ENCODE measurements at places on chromosomes 1 and 21. TPM values are rescaled to one million over a fixed set of nuclear protein-coding genes. Genes with fewer than 3 reads are reported as not detected.
A peak's percentile ranks its signal among the peaks of the same experiment; 100 is the strongest.

DNA sequence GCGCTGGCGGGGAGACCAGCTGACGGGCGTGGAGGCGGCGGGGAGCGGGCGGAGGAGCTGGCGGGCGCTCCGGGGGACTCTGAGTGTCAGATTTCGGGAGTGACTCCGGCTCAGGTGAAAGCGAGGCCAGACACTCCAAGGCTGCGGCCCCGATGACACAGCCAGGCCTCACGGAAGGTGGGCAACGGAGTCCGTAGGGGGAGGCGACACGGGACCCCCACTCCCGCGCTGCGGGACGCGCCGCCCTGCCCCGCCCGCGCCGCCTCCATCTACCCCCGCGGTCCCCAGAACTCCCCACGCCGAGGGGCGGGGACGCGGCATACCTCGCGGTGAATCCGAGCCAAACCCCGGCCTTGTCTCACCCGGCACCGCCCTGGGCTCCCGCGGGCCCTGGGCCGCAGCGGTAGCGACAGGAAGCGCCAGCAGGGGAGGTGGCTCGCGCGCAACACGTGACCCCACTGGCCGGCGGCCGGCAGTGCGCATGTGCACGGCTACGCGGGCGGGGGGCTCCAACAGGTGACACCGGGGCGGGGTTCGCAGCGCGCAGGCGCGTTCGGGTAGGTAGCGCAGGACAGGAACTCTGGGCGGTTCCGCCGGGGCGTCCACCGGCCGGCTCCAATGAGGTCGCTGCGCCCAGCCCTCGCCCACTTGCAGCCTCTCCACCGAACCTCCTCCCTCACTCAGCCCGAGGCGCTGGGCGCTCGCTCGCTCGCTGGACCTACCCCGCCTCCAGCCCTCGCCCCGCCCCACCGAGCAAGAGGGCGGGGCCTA is at the start of gene CC2D1B:
TSS of gene CC2D1B (minus strand) at position 460 of the 771 bp plus-strand sequence. CDS start 1,585 bp downstream, outside the sequence.
- DNase-seq, result peak; percentile 99

DNA sequence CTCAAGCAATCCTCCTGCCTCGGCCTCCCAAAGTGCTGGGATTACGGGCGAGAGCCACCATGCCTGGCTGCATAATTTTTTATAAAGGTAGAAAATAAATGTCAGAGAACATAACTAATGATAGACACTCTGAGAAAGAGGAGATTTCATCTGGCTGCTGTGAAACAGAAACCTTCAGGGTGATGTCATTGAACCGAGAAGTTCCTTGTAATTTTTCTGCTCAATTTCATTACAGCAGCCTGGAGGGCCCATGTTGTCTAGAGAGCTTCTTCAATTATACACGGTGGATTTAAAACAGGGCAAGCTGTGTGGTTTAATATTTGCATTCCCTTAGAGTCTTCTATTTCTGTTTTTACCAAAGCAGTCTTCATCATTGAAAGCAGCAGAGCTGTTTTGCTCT is 64.3 kb upstream of the MORC3 start:
- no peak for DNase-seq

Gene FCGR3B
- total RNA-seq, result not detected

Gene HDGF
- total RNA-seq, result 340 TPM

DNA sequence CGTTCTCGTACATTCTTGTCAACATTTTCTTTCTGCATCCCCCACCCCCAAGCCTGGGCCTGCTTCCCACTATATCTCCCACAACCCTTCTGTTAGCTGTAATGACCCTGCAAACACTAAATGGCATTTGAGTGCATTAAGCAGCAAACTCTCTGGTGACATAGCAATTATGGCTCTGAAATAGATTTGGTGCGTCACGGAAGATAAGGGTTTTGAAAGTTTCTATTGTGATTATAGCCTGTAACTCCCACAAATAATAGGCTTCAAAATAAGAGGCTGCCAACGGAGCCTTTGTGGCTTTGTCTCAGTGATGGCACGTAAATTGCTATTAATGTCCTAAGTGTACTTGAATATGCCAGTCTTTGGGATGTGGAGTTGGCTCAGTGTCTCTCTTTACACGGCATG is 277.6 kb downstream of the PBX1 start:
- DNase-seq, result no peak

- DNase-seq, result no peak
These were observed 480.0 kb upstream of the USP24 start for GRCh38 chr1:55695151-55695550.

DNA sequence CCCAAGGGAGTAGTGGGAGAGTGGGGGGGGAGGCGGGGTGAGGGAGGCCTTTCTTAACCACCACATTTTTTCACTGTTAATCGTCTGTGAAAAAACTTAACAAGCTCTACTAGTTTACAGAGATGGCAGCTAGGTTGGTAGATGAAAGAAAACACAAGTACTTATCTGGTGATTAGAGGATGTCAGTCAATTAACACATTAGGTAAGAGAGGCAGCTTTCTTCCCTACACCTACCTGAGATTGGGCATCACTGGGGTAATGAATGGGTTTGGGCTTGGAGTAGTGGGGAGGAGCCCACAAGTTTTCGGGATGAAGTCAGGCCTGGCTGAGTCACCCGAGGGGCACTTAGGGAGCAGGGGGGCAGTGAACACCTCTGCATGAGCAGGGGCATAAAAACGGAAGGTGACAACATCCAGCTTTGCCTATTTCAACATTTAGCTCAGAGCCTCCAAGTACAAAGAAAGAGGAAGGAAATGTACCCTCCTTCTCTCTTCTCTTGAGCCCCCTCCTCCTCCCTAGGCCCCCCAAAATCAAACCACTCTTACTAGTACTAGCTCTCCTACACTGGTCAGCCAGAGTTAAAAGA is 2.5 kb downstream of the LBR start:
- DNase-seq, result no peak

Gene SPRR1B
- not detected for total RNA-seq

Gene APCS
- not detected for total RNA-seq

Gene SPATA46
- total RNA-seq, result not detected

- DNase-seq, result no peak
These were observed 86.4 kb upstream of the ESRRG start for GRCh38 chr1:216809649-216810048.

Gene LAMC2
- not detected for total RNA-seq

DNA sequence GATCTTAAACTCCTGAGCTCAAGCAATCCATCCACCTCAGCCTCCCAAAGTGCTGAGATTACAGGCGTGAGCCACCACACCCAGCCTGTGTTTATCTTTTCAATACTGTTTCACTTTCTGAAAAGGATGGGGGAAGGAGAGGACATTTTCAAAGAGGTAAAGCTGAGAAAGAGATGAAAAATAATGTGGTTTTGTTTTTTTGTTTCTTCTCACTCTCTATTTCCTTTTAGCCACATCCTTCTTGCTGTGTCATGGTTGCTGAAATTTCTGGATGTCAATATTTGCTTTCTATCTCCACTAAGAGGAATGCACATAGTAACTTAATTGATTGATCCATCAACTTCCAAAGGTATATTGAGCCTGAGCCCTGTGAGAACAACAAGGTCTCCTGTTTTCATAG is 6.4 kb upstream of the C1orf21 start:
- DNase-seq, result no peak

DNA sequence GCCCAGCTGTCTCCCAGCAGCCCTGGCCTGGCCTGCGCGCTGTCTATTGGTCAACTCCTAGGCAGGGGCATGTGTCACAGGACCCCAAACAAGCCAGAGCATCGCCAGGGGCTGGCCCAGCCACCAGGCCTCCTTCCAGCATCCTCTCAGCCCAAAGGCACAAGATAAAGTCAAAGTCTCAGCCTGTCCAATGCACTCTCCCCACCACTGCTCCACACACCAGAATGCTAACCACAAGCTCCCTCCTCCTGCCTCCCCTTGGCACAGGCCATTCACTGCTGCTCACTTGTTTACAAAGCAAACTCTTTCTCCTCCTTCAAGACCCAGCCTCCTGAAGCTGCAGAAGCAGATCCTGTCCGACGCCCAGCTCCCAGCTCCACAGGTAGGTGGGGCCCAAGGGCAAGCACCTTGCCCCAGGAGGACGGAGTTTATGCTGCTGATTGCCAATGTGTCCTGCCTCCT is 133.4 kb downstream of the DMRTB1 start:
- no peak for DNase-seq

- DNase-seq, result no peak
These were observed 27.8 kb downstream of the OSBPL9 start for GRCh38 chr1:51644533-51645197.

Gene SEMA6C
- 1.7 TPM for total RNA-seq

- DNase-seq, result no peak
These were observed 405.3 kb upstream of the PRMT6 start for GRCh38 chr1:106651028-106651762.

Gene PYHIN1
- 59.4 TPM for total RNA-seq

Measured in activated CD8-positive, alpha-beta memory T cell treated with anti-CD3 and anti-CD28 coated beads, Interleukin-2, amount 10 ng/mL, durations not matched to agents 7 days and 5 days (primary cell).